ENCODE measurements at places on chromosomes 12 and 14.

DNA sequence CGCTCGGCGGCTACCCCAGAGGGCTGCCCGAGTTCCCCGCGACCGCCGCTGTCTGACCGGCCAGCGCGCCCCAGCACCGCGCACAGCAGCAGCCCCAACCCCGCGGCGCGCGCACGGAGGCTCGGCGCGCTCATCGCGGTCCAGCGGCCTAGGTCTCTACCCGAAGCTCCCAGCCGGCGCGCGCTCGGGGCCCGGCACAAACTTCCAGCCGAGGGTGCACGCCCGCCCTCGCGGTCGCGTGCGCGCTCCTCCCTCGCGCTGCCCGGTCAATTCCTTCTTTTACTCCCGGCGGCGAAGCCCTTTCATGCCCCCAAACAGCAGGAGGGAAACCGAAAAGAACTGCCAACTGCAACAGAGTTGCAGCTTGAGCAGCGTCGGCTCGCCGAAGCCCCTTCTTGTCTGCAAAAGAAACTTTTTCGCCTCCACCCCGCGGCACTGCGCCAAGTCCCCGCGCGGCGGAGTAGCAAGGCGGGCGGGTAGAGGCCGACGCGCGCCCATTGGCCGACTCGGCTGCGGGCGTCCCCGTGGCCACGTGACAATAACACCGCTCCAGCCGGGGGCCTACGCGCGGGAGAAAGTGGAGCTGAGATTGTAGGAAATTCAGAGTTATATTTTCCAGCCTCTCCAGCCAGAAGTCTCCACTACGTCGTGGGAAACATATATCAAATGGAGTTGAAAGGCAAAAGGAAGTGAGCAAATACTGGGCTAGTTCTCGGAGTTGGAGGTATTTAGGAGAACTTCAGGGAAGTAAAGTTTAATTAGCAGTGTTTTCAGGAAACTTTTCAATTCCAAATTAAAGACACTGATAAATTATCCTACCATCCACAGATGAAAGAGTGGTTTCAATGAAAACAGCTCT lies at the start of gene LRIG3:
TSS of gene LRIG3 (minus strand) at position 403 of the 859 bp plus-strand sequence. CDS start at position 134, 269 bp downstream.
- no peak for DNase-seq

GRCh38 chr12:67647799-67648520 lies 585 bp upstream of the DYRK2 start:
- DNase-seq, result peak; percentile 31

DNA sequence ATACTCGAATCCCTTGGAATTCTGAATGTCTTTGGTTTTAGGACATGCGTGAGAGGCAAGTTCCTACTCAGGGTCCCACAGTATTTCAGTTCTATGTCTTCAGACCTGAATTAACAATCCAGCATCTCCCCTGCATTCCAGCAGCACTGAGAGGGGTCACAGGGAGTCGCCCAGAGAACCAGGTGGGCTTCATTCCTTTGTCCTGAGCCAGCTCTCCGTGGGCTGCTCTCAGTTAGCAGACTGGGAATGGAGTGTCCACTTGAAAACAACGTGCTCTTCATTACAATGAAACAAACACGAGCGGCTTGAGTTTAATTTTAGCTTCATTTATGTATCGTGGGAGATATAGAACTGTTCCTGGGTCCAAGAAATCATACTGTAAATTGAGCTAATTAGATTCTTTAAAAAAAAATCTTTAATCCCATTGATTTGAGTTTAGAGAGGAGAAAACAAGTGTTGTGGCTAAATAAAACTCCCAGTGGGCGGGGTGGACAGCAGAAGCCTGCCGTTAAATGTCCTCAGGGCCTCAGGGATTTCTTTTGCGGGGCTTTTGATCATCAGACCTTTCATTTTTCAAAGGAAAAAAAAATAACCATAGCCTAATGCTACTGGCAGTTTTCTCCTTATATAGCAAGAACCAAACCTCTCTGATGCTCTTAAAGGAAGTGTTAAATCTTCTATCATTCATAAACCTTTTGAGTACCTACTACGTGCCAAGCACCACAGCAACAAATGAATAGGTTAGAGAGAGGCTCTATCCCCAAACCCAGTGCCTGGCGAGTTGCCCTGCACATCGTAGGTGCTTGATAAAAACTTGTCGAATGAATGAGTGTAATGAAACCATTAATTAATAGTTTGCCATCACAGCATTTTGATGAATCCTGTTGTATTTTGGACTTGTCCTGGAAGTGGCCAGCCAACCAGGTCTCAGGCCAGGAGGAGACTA lies 140.4 kb downstream of the CHST11 start:
- DNase-seq, result no peak

- DNase-seq, result no peak
These were observed 326.6 kb downstream of the RERGL start for GRCh38 chr12:17763366-17763765.

- no peak for DNase-seq
These were observed 274.2 kb downstream of the SSPN start for GRCh38 chr12:26469421-26470180.

DNA sequence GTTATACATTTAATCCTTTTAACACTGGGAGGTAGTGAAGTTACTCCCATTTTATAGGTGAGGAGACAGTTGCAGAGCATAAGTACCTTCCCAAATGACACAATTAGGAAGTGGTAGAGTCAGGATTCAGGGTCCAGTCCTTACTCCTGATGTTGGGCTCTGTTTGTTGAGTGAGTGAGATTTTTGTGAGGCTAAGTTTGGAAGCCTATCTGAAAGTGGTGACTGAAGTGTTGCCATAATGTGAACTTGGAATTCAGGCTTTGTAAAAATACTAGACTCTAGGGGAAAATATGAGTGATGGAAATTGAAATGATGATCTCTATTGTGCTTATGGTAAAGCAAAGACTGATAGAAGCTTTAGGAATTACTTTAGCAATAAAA lies 2.2 kb downstream of the NUDT4 start:
- no peak for DNase-seq

DNA sequence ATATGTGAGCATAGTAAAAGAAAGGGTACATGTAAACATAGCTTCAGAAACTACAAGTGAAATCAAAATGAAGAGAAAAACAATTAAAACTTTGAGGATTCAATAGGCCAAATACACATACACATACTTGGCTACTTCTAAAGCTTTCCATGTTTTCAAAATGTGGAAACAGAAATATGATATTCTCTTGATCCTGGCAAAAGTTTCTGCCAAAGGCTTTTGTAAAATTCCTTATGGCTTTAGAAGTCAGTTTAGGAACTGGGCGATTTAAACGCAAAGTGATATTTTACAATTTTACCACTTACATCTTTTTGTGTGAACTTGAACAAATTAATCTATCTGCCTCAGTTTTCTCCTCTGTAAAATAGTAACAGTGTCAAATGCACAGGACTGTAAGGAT lies 756.4 kb downstream of the C12orf50 start:
- no peak for DNase-seq

DNA sequence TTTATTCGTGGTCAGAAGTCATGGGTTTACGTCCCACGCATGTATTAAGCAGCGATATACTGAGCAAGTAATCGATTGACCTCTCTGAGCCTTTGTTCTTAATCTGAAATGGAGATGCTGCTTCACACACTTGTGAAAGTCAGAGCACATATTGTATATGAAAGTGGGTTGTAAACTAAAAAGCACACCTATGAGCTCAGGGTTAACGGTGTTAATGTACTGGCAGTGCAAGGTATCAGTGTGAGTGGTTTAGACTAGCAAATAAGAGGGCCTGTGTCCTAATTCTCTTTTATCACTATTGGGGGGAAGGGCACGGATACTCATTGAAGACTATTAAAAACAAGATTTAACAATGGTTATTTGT lies 676 bp downstream of the MRPL42 start:
- no peak for DNase-seq

- DNase-seq, result no peak
These were observed 64.4 kb upstream of the FUT8 start for GRCh38 chr14:65348137-65348536.

GRCh38 chr12:90404071-90404470 lies 550.9 kb downstream of the CCER1 start:
- no peak for DNase-seq

DNA sequence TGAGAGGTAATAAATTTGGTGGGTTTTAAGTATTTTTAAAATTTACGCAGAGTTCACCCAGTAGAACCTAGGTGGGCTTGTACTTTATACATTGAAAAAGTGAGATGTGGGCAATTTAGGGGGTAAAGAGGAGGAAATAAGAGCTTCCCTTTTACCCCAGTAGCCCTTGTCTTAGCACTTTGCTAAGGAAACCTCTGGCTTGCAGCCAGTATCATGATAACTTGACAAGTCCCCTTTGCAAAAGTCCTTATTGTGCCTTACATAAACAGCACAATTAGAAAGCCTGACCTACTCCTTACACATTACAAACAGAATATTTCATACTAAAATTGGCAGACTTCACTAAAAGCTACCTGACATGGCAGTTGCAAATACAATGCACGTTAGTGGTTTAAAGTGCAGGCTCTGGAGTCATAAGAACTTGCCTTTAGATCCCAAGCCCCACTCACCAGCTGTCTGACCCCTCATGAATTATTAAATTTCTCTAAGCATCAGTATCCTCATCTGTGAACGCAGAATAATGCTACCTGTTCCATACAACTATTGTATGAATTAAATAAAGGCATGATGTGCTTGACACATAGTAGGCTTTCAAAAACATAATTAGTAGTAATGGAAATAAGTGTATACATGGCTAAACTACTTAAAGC lies 53.2 kb upstream of the NELL2 start:
- no peak for DNase-seq

DNA sequence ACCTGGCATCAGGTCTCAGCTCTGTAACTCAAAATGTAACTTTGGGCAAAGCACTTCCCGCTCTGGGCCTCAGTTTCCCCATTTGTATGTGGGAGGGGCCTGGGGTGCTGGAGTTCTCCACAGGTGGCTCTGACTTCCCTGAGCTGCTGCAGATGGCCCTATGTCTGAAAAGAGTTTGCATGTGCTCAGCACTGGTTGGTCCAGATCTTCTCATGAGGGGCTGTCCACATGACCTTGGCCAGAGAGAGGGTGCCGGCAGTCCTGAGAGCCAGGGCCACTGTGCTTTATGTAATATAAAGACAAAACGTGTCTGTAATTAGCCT lies 7.2 kb upstream of the CACNA2D4 start:
- DNase-seq, result no peak

- no peak for DNase-seq
These were observed 226.8 kb upstream of the HMGA2 start for GRCh38 chr12:65597527-65597926.

GRCh38 chr12:27575762-27576118 lies 51.7 kb downstream of the PPFIBP1 start:
- DNase-seq, result no peak
